ENCODE measurements at places on chromosomes 3 and 15. TPM values are rescaled to one million over a fixed set of nuclear protein-coding genes. Genes with fewer than 3 reads are reported as not detected.

Gene CRYGS
- 0.65 TPM for polyA plus RNA-seq

Gene NGRN
- polyA plus RNA-seq, result 221 TPM

Gene P2RY1
- polyA plus RNA-seq, result 0.25 TPM

GRCh38 chr3:33026267-33026666 lies 70.7 kb downstream of the GLB1 start:
- no peak for DNase-seq

GRCh38 chr3:24303057-24303754 lies 191.4 kb downstream of the THRB start:
- no peak for DNase-seq

GRCh38 chr3:14145236-14145635 lies 20.4 kb downstream of the TMEM43 start:
- no peak for DNase-seq

All from psoas muscle (tissue), 8 donors.